ENCODE measurements at places on chromosomes 1 and 21.

DNA sequence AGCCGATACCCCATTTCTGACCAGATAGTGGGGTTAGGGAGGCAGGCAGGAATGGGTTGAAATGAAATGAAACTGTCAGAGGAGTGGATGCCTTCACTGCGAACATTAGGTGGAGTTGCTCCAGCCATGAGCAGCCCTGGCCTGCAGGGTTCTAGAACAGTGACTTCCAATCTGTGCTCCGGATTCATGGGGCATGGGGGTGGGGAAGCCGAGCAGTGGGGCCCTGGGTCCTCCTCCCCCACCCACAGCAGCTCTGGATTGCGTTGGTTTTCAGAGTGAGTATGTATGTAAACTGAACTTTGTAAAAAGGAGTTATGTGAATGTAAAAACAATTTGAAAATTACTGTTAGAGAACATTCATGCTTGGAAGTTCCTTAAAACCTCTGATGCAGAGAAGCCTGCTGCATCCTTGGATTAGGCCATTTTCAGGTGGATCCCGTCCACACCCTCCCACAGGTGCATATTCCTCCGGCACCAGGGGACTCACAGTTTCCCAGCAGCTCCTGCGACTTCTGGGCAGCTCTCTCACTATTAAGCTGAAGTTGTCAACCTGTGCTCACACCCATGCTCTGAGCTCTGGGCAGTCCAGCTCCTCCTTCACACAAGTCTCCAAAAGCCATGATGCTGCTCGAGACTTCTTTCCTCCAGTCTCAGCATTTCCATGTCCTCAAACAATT, 54.4 kb upstream of the EDN2 start:
- no peak for DNase-seq

DNA sequence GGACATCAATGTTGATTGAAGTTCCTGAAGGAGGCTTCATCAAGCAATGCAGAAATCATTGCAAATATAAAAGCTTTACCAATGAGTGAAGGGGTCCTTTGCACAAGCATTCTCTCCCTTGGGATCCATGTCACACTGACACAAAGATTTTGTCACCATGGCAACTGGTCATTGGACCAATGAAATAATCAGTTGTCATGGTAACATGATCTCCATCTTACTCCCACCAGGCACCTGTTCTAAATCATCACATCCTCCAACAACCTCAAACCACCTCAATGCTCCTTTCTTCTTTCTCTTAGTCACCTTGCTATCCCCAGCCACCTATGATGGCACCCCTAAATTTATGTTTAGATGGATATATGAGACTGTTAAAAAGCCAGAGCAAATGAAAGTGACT, 13.5 kb upstream of the FOXJ3 start:
- no peak for DNase-seq

DNA sequence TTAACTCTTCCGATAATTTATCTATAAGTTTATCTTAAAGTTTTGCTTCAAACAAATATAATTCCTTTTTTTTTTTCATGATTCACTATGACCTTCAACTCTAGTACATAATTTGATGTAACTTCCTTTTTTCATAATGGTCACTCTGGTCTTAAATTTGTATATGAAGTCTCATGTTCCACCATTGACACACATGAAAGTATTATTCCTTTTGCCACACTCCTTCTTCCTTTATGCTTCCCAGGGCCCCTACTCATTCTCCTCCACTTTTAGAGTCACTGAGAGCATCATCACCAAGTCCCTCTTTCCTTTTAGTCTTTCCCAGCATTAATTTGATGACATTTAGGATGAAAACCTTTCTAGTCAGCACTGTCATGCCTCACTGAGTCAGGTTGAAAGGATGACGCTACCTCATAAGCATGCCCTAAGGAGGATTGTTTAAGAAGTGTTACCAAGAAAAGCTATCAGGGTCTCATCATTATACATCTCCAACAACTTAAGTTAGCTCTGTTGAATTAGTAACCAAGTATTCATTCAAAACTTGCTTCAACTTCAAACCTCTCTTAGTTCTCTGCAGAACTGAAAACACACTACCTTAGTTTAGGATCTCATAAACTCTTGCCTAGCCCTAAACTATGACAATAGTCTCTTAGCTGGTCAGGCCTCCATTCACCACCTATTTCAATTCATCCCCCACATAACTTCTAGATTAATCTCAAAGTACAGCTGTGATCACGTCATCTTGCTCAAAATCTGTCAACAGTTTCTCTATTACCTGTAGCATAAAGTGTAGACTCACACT, 14.5 kb downstream of the AUNIP start:
- no peak for DNase-seq

GRCh38 chr1:183869664-183870063, 64.7 kb downstream of the RGL1 start:
- DNase-seq, result no peak

DNA sequence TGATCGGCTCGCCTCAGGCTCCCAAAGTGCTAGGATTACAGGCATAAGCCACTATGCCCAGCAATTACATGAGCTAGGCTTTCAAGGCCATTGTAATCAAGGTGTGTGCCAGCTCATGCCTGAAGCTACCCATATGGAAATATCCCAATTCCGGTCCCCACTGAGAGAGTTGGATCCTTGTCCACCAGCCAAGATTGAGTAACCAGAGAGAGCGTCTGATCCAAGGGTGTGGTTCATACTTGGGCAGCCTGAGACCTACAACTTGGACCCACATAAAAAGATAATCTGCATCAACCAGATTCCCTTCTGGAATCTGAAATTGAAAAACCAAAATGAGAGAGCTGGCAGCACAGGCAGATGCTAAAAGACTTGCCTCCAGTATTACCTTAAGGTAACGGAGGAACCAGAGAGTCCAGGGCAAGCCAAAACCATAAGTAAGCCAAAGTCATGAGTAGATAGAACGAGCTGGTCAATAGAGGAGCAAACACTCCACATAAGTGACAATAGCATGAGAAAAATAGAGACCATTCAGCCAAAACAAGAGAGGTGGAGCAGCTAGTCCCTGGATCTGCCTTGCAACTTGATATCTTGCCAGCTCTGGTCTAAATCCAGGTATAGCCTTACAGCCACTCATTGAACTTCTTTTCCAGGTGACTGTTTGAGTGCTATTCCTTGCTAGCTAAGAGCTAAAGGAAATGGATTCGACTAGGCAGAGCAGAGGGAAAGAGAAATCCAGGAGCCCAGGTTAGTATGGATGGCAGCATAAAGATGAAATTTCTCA, 63.8 kb upstream of the ATP1A1 start:
- no peak for DNase-seq

- no peak for DNase-seq
Measured at GRCh38 chr21:43972850-43973633, 39.1 kb upstream of the TRAPPC10 start.

Measured in BJ (cell line).